ENCODE measurements at places on chromosomes 7 and 10.

- DNase-seq = peak; percentile 93
Measured at GRCh38 chr7:8125680-8126444, 136.1 kb downstream of the ICA1 start.

DNA sequence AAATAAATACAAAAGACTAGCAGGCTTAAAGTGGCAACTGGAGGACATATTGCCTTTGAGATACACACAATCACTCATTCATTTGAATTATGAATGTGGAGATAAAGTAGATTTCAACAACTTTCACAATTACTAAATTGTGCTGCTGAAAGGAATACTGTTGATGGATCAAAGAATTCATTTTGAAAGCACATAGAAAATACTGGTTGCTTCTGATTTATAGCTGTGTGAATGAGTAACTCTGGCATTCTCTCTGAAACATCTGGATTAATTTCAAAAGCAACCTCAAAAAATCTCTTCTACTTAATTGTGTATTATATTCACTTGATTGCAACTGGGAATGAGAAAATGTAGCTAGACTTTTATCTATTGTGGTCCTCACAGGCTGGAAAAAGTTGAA, 397.6 kb downstream of the THSD7A start:
- no peak for DNase-seq

- DNase-seq = no peak
Measured at GRCh38 chr10:63608511-63608910, 87.3 kb downstream of the REEP3 start.

GRCh38 chr7:104196161-104196560, 11.7 kb downstream of the ORC5 start:
- DNase-seq = no peak

- no peak for DNase-seq
Measured at GRCh38 chr10:124384172-124384571, 34.6 kb downstream of the OAT start.

DNA sequence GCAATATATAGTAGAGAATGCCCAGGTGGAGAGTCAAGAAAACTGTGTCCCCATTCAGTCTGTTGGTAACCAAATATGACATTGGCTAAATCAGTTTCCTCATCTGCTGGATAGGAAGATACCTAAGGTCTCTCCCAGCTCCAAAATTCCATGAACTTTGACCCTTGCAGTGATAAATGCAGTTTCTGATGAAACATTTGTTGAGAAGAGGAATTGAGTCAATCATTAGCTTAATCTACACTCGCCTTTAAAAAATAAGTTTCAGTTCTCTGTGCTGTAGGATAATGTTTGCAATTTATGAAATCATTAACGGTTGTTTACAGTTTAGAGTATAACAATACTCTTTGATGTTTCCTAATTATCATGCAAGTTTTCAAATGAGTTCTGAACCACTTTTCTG, 38.0 kb upstream of the SLC25A13 start:
- no peak for DNase-seq

- DNase-seq = no peak
Measured at GRCh38 chr7:111788286-111789047, 226.2 kb upstream of the IMMP2L start.

DNA sequence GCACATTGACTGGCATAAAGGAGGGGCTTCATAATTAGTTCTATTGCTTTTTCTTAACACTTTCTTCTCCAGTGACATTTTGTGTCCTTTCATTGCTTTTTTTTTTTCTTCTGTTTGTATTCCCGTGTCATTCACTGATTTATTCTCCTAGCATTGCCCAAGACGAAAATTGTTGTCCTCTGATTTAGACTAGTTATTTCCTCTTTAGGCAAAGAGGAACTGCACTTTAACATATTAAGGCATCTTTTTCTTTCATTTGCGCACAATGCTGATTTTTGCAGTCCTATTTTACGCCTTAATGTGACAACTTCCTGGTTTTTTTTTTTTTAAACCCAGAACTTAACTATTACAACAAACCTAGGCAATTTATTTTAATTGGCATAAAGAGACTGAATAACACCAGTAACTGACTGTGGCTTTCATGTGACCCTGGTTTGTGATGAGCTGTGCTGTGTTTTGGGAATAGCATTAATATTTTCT, 39.7 kb downstream of the ARID5B start:
- no peak for DNase-seq

DNA sequence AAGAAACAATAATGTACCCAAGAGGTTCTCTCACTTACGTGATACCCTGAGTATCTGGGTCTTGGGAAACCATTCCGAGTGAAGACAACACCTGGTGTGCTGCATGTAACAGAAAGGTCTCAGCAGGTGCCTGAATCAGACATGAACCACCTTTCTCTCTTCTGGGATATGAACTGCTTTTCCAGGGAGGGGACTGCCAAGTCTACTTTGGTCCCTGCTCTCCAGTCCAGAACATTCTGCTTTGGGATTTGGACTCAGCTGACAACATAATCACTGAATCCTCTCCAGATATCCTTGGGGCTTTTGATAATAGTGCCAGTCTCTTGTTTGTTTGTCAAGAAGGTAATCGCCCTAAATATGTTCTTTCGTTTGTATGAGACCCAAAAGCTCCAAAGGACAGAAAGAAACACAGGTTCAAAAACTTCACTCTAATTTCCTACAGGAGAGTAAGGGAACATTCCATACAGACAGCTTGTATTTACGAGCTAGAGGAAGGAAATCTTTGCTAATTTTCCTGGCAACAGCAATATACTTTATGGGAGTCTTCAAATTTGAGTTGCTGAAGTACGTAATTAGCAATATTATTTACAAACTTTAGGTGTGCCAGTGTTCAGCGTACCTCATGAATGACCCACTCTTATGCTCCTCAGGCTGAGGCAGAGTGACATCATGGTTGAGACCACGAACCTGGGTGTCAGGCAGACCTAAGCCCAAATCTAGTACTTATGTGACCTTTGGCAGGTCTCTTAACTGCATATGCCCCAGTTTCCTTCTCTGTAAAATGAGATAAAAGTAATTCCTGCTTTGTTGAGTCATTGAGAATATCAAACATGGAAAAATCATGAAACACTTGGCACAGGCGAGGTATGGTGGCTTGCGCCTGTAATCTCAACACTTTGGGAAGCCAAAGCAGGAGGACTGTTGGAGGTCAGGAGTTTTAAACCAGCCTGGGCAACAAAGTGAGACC, 5.4 kb downstream of the ABLIM1 start:
- DNase-seq = no peak

GRCh38 chr10:28533186-28533564, 257 bp downstream of the WAC start:
- no peak for DNase-seq

DNA sequence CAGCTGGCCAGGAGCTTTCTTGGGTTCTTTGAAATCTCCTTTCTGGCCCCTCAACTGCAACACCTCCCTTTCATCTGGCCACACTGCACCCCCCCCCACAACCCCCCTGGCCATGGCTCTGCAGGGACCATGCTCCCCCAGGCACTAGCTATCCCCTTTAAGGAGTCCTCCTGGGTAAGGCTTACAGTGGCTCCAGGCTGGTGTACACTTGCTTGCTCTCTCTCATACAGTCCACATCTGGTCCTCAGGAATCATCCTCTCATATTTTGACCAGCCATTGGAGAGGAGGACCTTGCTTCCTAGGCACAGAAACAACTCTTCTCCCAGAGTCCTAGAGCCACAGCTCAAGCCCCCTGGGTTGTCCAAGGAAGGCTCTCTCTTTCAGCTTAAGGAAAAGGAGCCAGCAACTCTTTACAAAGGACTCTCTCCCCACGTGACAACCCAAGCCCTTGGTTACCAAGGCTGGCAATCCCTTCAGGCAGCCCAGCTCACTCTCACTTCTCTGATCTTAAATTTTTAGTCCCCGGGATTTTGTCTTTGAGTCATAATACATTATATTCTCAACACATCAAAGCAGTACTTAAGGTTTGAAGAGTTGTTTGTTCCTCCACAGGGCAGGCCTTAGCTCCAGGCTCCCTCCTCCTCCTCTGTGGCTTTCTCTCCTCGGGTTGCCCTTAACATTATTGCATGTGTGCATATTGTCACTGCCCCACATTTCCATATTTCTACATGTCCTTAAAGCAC, 9.9 kb downstream of the GARIN1A start:
- DNase-seq = peak; percentile 16

GRCh38 chr7:1541431-1542162, 11.1 kb downstream of the MAFK start:
- DNase-seq = no peak

GRCh38 chr7:36732806-36733205, 8.5 kb upstream of the AOAH start:
- no peak for DNase-seq

All from GM12865 (cell line).